Activated CD4-positive, alpha-beta T cell treated with anti-CD3 and anti-CD28 coated beads, Interleukin-10, Interleukin-2, amounts not matched to agents 100 ng/mL and 50 ng/mL, durations not matched to agents 16 hours and 8 hours (primary cell): ENCODE measurements at places on chromosomes 12 and 14.

DNA sequence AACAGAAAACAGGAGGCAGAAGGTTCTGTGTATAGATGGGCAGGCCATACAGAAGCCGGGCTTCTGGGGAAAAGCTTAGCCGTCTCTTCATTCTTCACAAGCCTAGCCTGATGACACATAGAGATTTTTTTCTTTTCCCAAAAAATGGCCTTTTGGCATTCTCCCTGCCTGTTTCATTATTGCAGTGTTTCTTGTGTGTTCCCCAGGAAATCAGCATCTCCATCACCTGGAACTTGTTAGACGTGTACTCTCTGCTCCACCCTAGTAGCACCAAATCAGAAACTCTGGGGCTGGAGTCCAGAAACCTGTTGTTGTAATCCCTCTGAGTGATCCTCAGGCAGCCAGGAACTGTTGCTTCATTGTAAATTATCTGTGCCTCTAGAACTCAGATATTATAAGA is 388.1 kb downstream of the CCDC91 start:
- DNase-seq = no peak

GRCh38 chr12:40325349-40325960 is 100.7 kb downstream of the LRRK2 start:
- peak; percentile 43 for DNase-seq

GRCh38 chr12:6084969-6085450 is 39.5 kb downstream of the VWF start:
- no peak for DNase-seq

GRCh38 chr14:61537563-61538463 is 157.5 kb upstream of the HIF1A start:
- peak; percentile 71 for DNase-seq

DNA sequence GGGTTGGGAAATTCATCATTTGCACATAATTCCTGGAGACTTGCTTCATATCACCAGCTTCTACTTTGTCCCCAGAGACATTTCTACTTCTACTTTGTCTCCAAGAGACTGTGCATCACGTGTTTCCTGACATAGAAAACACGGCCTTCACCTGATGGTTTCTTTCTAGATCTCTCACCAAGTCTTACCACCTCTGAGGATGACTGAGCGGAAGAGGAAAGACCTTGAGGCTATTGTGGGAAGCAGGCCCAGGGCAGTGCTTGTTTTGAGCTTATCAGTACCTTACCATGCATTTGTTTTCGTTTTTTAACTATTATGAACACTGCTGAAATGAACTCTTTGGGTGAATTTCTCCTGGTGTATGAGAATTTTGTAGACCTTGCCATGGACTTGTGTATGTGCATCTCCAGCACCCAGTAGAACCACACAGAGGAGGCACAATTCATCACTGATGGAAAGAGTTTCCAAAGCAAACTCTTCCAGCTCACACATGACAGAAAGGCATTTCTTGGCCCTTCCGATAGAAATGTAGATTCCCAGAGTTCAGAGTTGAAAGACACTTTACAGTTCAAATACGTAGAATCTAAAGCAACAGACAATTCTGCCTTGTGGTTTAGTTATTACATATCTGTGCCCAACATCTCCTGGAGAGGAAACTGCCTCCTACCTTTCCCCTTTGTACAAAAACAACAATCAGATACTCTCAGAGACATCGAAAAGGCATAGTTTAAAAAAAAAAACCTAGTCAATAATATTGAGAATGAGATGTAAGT is 434.7 kb downstream of the FUT8 start:
- DNase-seq = peak; percentile 88

- DNase-seq = no peak
These were observed 57.4 kb downstream of the FUT8 start for GRCh38 chr14:65469903-65470302.
